Fibroblast of villous mesenchyme (primary cell): ENCODE measurements at places on chromosomes 12 and 14. TPM values are rescaled to one million over a fixed set of nuclear protein-coding genes. Genes with fewer than 3 reads are reported as not detected.

GRCh38 chr14:104441275-104442106 lies 138.1 kb upstream of the C14orf180 start:
- no peak for DNase-seq

DNA sequence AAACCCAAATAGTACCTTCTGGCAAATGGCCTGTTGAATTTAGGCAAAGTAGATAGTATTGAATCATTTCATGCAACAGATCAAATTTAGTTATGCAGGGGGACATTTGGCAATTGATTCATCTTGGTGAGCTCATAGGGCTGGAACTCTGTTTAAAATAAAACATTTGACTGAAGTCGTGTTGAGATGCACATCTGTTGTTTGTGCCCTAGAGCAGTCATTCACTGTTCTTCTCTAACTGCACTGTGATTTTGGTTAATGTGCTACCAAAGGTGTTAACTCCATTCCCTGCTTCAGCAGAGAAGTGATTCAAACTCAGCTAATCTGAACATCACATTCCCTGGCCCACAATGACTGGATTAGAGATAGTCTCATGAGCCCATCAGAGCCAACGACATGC lies 44.0 kb upstream of the CSRP2 start:
- DNase-seq = peak; percentile 19

Gene GPR132
- under 0.01 TPM in 1 of 2 replicates, not detected in the other for total RNA-seq

GRCh38 chr12:68370006-68370590 lies 37.9 kb upstream of the MDM1 start:
- DNase-seq = no peak

- no peak for DNase-seq
Observed at GRCh38 chr12:42560977-42561376, 28.6 kb downstream of the PRICKLE1 start.

Gene LRTM2
- total RNA-seq = not detected in 2 replicates

DNA sequence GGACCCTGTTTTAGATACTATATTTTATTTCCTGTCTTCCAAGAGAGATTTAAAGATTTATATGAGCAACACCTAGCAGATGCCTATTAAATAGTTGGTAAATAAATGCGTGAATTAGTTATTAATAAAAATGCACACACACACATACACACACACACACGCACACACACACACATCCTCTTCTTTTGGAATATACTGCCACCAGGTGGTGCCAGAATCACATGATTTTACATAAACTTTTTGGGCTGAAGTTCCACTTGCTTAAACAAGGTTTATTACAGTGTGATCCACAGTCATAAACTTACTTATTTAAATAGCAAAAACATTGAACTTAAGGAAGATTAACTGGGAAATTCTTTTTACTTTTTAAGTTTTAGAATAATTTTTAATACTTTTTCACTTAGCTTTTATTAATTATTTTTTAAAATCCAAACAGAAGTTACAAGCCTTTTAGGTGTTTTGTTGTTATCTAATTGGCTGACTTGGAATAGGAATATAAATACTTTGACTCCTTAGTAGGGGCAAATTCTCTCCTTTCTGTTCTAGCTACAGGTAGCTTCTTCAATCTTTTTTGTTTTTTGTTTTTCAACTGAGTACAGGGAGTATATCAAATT lies 17.5 kb downstream of the RAD51B start:
- peak; percentile 90 for DNase-seq

Gene NTF3
- total RNA-seq = 2.2 and 7.4 TPM in 2 replicates

GRCh38 chr12:105995961-105996431 lies 142.8 kb downstream of the NUAK1 start:
- DNase-seq = peak; percentile 90

DNA sequence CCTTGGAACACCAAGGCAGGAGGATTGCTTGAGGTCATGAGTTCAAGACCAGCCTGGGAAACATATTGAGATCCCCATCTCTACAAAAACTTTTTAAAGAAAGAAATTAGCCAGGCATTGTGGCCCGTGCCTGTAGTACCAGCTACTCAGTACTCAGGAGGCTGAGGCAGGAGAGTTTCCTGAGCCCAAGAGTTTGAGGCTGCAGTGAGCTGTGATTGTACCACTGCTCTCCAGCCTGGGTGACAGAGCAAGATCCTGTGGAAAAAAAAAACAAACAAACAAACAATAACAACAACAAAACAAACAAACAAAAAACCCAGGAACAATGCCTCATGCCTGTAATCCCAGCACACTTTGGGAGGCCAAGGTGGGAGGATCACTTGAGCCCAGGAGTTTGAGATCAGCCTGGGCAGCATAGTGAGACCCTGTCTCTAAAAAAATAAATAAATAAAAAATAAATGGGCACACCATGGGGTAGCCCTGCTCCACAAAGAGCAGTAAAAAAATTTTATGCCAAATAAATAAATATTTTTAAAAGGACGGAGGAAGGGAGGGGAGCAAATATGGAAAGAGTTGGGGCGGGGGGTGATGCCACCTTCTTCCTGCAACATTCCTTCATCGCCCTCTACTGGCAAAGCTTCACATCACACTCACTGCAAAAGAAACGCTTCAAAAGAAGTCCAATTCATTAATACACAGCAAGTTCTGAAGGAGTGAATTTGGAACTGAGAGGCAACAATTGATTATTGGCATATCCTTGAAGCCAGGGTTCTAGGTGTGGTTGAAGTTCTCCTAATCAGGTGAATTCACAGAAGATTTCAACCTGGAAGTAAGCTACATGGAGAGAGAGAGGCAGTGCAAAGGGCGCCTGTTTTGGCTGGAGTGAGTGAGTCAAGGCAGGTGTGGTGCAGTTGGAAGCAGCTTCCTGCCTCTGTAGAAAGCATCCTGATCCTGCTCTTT lies 8.8 kb upstream of the GNPTAB start:
- DNase-seq = peak; percentile 73
